ENCODE measurements at places on chromosomes 6 and 20. TPM values are rescaled to one million over a fixed set of nuclear protein-coding genes. Genes with fewer than 3 reads are reported as not detected.
A peak's percentile ranks its signal among the peaks of the same experiment; 100 is the strongest.

RAET1L gene
- not detected for total RNA-seq

DNA sequence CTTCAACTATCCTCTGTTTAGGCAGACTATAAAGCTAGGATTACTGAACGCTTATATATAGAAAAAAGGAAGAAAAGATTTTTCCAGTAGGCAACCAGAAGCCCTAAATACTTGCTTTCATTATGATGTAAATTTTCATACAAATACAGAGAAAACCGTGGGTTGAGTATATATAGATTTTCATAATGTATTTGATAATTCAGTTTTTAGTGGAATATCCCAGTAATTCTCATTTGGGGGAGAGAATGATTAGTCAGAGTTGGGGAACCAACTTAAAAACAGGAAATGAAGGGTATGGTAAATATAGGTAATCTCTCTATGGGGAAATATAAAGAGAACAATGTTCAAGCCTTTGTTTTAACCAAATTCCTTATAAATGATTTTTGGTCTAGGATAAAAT lies 154.0 kb upstream of the CITED2 start:
- H3K27ac ChIP-seq, result no peak overlapping the region
- no peaks in the 10 kb centered on the region for H3K36me3 ChIP-seq
- DNase-seq, result no peak
- no peaks in the 10 kb centered on the region for H3K4me1 ChIP-seq
- no peak overlapping the region for H3K4me3 ChIP-seq

DNA sequence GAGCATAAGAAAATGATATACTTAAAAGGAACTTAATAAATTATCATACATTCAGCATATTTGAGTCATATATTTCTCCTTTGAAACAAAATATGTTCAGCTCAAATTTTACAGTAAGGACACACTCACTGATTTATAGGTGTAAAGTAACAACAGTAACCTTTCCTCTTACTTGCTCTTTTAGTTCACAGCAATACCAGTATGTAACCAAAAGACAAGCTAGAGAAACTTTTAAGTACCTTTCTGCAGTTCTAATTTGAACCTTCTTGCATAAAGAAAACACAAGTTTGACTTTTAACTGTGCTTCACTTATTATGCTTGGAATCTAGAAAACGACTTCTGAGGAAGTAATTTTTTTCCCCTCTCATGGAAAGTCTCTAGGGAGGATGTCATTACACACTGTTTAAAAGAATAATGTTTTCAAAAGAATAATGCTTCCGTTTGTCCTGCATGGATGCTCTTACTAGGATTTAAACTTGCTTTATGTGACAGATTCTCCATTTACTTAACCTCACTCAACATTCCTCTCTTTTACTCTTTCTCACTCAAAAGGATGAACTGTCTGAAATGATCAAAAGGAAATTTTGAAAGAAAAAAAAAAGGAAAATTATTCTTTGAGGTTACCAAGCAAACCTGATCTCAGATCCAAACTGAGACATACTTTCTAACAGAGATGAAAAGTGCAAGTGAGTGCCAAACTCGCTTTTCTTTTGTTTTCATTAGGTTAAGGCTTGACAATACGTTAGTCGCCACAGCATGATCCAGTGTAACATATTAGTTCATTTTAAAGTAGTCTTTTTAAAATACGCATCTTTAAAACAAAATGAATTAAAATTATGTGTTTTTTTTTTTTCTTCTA lies 22.4 kb upstream of the CALHM6 start:
- no peaks in the 10 kb centered on the region for H3K27me3 ChIP-seq
- DNase-seq, result no peak
- H3K4me1 ChIP-seq, result no peaks in the 10 kb centered on the region
- no peak overlapping the region for H3K27ac ChIP-seq

GRCh38 chr20:23396950-23397627 lies 24.2 kb downstream of the NAPB start:
- no peak overlapping the region for H3K4me3 ChIP-seq
- H3K4me1 ChIP-seq, result no peaks in the 10 kb centered on the region
- peaks cover 46% of the 10 kb centered on the region for H3K36me3 ChIP-seq
- DNase-seq, result no peak
- H3K27me3 ChIP-seq, result no peaks in the 10 kb centered on the region

HLA-DQB1 gene
- 3.5 TPM for total RNA-seq

- H3K27me3 ChIP-seq, result no peaks in the 10 kb centered on the region
- H3K36me3 ChIP-seq, result no peaks in the 10 kb centered on the region
- H3K4me1 ChIP-seq, result no peaks in the 10 kb centered on the region
- H3K27ac ChIP-seq, result no peak overlapping the region
- DNase-seq, result no peak
- no peak overlapping the region for H3K4me3 ChIP-seq
These were observed 21.4 kb downstream of the ARFGEF3 start for GRCh38 chr6:138182939-138183789.

DNA sequence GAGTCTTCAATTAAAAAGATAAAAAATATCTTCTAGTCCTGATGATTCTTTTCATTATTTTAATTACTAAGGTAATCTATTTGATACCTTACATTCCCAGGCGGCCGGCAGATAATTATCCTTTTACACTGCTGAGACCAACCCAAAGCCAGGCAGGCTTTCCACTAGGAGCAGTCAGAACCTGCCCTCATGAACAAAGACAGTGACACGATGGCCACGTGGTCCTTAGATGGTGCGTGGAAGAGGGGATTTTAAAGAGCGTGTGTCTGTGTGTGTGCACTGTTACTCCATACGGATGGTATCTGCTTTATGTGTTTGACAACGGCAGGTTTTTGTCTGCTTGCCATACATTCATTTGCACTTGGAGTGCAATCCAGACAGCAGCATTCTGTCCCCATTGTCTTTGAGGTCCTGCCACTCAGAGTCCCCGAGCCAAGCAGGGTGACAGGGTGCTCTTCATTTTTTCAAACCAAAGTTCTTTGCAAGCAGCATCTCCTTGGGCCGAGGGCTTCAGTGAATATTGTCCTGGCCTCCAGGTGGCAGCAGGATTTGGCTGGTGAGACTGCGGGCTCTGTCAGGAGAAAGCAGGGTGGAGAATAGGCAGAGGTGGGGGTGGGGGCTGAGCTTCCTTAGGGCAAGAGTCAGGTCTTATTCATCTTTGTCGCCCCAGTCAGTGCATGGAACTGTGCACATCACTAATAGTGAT lies 260.5 kb downstream of the NRN1 start:
- no peaks in the 10 kb centered on the region for H3K27me3 ChIP-seq
- DNase-seq, result no peak
- H3K36me3 ChIP-seq, result no peaks in the 10 kb centered on the region
- H3K4me1 ChIP-seq, result no peaks in the 10 kb centered on the region
- no peak overlapping the region for H3K4me3 ChIP-seq

DNA sequence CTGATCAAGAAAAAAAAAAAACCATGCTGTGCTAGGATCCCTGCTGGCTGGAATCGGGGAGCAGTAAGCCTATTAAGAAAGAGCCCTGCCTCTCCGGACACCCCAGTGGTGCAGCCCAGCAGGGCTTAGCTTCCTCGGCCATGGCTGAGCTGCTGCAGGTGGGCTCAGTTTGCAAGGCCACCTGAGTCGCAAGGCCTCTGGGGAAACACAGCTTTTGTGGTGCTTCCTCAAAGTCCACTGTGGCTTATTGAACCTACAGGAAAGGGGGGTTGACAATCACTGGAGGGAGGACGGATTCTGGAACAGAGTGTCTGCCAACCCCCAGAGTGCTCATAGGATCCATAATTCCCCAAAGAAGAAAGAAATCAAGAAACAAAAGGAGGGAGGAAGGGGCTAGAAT lies 240.8 kb downstream of the SMOC2 start:
- H3K4me3 ChIP-seq, result no peak overlapping the region
- H3K4me1 ChIP-seq, result no peaks in the 10 kb centered on the region
- H3K27ac ChIP-seq, result no peak overlapping the region
- no peaks in the 10 kb centered on the region for H3K27me3 ChIP-seq

- H3K27me3 ChIP-seq, result no peaks in the 10 kb centered on the region
- H3K27ac ChIP-seq, result no peak overlapping the region
- no peaks in the 10 kb centered on the region for H3K4me1 ChIP-seq
- H3K36me3 ChIP-seq, result no peaks in the 10 kb centered on the region
- no peak overlapping the region for H3K4me3 ChIP-seq
These were observed 163.2 kb downstream of the SYNDIG1 start for GRCh38 chr20:24632581-24632980.

GRCh38 chr6:85580878-85581267 lies 12.8 kb downstream of the SNX14 start:
- no peak for DNase-seq
- H3K36me3 ChIP-seq, result no peaks in the 10 kb centered on the region
- no peak overlapping the region for H3K4me3 ChIP-seq

- H3K4me3 ChIP-seq, result no peak overlapping the region
- H3K27ac ChIP-seq, result no peak overlapping the region
- no peaks in the 10 kb centered on the region for H3K4me1 ChIP-seq
- no peaks in the 10 kb centered on the region for H3K27me3 ChIP-seq
- DNase-seq, result no peak
- H3K36me3 ChIP-seq, result no peaks in the 10 kb centered on the region
These were observed 26.5 kb downstream of the CD109 start for GRCh38 chr6:73722318-73723060.

MAK gene
- total RNA-seq, result not detected

PHIP gene
- total RNA-seq, result 14.9 TPM

ELOVL4 gene
- total RNA-seq, result 6.4 TPM

CST7 gene
- total RNA-seq, result not detected

DNA sequence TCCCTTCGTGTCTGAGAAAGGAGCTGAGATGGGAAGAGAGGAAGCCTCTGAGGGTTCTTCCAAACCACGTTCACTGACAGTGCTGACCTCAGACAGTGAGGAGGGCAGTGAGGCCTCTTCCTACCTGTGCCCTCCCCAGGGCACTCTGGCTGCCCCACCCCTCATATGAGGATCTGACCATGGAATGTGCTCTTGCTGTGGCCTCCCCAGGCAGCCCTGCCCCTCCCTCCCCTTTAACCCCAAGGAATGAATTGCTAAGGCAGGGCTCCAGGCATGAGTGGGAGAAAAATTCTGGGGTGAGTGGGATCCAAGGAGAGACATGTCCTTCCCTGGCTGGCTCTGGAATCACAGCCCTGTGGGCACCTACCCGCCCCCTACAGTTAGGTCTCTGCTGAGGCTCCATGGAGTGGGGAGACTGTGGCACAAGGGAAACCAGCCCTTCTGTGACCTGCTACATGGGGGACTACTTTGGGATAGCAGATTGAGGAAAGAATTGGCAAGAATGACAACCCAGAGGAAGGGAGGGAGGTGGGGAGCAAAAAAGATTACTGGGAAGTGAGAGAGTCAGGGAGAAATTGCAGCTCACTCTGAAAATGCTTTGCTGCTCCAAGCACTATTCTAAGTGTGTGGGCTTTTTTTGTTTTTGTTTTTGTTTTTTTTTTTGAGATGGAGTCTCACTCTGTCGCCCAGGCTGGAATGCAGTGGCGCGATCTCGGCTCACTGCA lies 29.4 kb downstream of the TNXB start:
- peaks cover 28% of the 10 kb centered on the region for H3K4me1 ChIP-seq
- H3K4me3 ChIP-seq, result no peak overlapping the region
- no peak for DNase-seq
- peaks cover 23% of the 10 kb centered on the region for H3K36me3 ChIP-seq
- no peaks in the 10 kb centered on the region for H3K27me3 ChIP-seq

DNA sequence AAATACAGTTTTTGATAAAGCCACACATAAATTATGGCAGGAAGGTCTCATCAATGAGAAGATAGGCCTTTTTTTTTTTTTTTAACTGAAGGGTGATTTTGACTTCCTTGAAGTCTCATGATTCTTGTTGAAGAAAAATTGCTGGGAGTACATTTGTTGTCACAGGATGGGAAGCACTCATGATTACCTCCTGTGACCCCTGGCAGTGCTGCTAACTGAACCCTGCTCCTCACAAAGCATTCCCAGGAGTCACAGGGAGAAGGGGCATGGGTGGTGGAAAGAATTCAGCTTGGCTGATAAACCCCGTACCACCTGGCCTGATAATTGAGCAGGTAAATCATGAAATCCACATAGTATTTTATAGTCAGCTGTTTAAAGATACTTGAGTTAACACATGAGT lies 86.9 kb downstream of the CD109 start:
- no peak overlapping the region for H3K27ac ChIP-seq
- H3K36me3 ChIP-seq, result peaks cover 6% of the 10 kb centered on the region
- no peaks in the 10 kb centered on the region for H3K4me1 ChIP-seq
- no peak for DNase-seq
- no peak overlapping the region for H3K4me3 ChIP-seq

RHAG gene
- not detected for total RNA-seq

KCNK16 gene
- total RNA-seq, result not detected

CNR1 gene
- 35.0 TPM for total RNA-seq

POM121L2 gene
- total RNA-seq, result not detected

ARMH2 gene
- not detected for total RNA-seq

GRCh38 chr20:20225325-20226043 lies 142.4 kb upstream of the INSM1 start:
- H3K27ac ChIP-seq, result no peak overlapping the region
- no peaks in the 10 kb centered on the region for H3K4me1 ChIP-seq
- no peaks in the 10 kb centered on the region for H3K36me3 ChIP-seq
- DNase-seq, result no peak
- no peak overlapping the region for H3K4me3 ChIP-seq
- no peaks in the 10 kb centered on the region for H3K27me3 ChIP-seq

GRCh38 chr20:11124849-11125505 lies 451.2 kb upstream of the JAG1 start:
- H3K4me3 ChIP-seq, result no peak overlapping the region
- H3K27ac ChIP-seq, result no peak overlapping the region
- H3K27me3 ChIP-seq, result no peaks in the 10 kb centered on the region
- H3K4me1 ChIP-seq, result no peaks in the 10 kb centered on the region
- DNase-seq, result no peak
- H3K36me3 ChIP-seq, result no peaks in the 10 kb centered on the region

DNA sequence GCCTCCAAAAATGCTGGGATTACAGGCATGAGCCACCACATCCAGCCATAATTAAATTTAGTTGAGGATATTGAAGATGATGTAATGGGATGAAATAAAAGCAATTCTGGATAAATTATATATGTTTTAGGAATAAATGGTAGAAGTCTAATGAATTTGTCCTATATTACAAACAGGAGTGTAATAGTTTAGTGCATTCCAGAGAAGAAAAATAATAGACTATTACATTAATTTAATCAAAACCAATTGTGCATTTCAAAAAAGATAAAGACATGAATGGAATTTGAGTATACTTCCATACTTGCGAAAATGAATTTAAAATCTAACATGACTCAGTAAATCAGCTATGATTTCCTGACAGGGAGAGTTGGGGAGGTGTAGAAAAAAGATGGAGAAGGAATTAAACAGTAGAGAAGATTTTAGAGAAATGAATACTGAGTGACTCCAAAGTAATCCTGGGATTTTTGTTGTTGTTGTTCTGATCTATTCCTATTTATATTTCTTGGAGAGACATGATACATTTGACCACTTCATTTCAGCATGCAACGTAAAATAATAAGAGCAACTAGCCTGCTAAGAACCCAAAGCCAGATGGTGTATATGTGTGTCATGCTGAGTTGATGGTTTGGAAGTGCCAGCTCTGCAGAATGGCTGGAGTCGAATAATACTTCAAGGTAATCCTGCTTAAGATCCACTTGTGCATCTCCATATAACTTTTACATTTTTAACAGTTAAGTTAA lies 67.4 kb downstream of the AIG1 start:
- H3K27ac ChIP-seq, result no peak overlapping the region
- H3K36me3 ChIP-seq, result no peaks in the 10 kb centered on the region
- DNase-seq, result no peak
- no peaks in the 10 kb centered on the region for H3K27me3 ChIP-seq
- no peaks in the 10 kb centered on the region for H3K4me1 ChIP-seq

ME1 gene
- 8.4 TPM for total RNA-seq

- no peaks in the 10 kb centered on the region for H3K27me3 ChIP-seq
- no peak for DNase-seq
- peaks cover 24% of the 10 kb centered on the region for H3K4me1 ChIP-seq
- no peak overlapping the region for H3K4me3 ChIP-seq
- peak overlapping the region; percentile 97 for H3K27ac ChIP-seq
These were observed 112.1 kb downstream of the TCP11 start for GRCh38 chr6:35028781-35029769.

PPP1R3G gene
- total RNA-seq, result 1.1 TPM

CCHCR1 gene
- total RNA-seq, result 14.7 TPM

All from ascending aorta (tissue), 2 donors.